Stimulated activated CD4-positive, alpha-beta T cell treated with anti-CD3 and anti-CD28 coated beads, Interleukin-2, amount 100 ng/mL, for 4 hours (primary cell): ENCODE measurements at places on chromosomes 11 and 22.
A peak's percentile ranks its signal among the peaks of the same experiment; 100 is the strongest.

GRCh38 chr11:126640186-126640585, 284.7 kb downstream of the ST3GAL4 start:
- DNase-seq = no peak

- DNase-seq = no peak
Observed at GRCh38 chr22:41308054-41308453, 6.7 kb downstream of the ZC3H7B start.

DNA sequence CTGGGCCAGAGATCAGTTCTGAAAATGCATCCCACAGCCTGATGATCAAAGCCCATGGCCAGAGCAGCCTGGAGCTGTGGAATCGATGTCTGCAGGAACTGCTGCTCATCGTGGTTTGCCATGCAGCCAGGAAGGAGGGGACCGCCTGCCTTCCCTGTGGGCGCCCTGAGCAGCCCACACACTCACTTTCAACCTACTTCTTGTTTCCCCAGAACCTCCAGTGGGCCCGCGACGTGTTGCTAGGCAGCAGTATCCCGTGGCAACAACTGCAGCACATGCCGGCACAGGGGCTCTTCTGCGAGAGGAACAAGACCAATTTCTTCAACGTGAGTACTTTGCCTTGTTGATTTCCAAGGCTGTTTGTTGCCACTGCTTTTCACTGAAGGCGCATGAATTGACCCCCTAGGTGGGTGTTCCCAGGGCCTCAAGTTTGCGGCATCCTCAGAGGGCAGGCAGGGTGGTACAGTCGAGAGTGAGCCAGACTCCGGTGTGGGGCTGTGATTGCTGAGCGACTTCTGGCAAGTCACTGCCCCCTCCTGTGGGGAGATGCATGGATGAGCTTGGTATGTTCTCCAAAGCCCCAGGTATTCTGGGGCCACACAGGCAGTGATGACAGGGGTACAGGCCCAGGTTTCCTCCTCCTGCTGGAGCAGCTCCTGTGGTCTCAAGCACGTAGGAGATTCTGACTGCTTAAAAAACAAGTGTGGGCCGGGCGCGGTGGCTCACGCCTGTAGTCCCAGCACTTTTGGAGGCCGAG, 47.0 kb upstream of the SUSD2 start:
- peak; percentile 81 for DNase-seq

DNA sequence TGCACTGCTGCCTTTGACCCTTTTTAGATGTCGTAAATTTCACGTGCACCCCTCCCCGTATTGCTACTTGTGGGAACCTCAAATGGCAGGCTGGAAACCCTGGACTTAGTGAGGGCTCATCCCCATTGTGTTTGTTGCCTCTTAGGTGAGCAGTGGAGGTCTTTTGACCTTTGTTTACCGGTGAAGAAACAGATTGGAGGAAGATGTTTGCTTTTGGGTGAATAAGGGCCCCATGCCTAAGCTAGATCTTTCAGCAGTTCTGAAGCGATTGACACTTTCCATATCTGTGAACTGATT, 782 bp downstream of the SMARCB1 start:
- no peak for DNase-seq

- no peak for DNase-seq
Observed at GRCh38 chr22:46068181-46068592, 82.1 kb upstream of the PPARA start.
